ENCODE measurements at places on chromosomes 3 and 15.

- DNase-seq = peak; percentile 87
- H3K36me3 ChIP-seq = no peaks in the 10 kb centered on the region
- peak within 1 kb of the TSS; percentile 90 for H3K27ac ChIP-seq
- peaks cover 5% of the 10 kb centered on the region for H3K27me3 ChIP-seq
Observed at GRCh38 chr15:55742927-55743728, at the start of gene PRTG. Gene PRTG (minus strand): TSS chr15:55743152. CDS start chr15:55742931, 221 bp downstream.

DNA sequence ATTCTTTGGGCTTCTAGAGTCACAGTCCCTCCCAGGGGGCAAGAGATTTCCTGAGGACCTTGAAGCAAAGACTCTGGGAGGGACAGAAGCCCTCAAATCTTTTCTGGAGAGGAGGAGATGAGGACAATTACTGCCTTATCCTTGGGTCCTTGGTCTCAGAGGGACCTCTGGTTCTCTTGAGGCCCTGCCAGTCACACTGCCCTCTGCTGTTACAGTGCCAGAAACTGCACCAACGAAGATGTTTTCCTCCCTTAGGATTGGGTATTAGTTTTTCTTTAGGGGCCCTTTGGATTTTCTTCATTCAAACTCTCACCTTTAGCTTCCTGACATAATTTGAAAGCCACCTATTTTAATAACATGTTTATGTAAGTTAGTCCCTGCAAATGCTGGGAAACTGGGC, 58.2 kb upstream of the SCN5A start:
- H3K27me3 ChIP-seq = no peaks in the 10 kb centered on the region
- peak; percentile 48 for DNase-seq
- H3K36me3 ChIP-seq = no peaks in the 10 kb centered on the region
- H3K27ac ChIP-seq = no peak overlapping the region
- H3K4me1 ChIP-seq = no peaks in the 10 kb centered on the region

- no peaks in the 10 kb centered on the region for H3K36me3 ChIP-seq
- H3K4me1 ChIP-seq = no peaks in the 10 kb centered on the region
- no peak overlapping the region for H3K27ac ChIP-seq
- H3K4me3 ChIP-seq = no peak overlapping the region
Observed at GRCh38 chr3:32155117-32155516, 48.7 kb downstream of the GPD1L start.

GRCh38 chr3:78177780-78178179, 1137.9 kb downstream of the ROBO2 start:
- no peaks in the 10 kb centered on the region for H3K27me3 ChIP-seq
- H3K4me1 ChIP-seq = no peaks in the 10 kb centered on the region
- no peak overlapping the region for H3K27ac ChIP-seq
- peak; percentile 40 for DNase-seq

DNA sequence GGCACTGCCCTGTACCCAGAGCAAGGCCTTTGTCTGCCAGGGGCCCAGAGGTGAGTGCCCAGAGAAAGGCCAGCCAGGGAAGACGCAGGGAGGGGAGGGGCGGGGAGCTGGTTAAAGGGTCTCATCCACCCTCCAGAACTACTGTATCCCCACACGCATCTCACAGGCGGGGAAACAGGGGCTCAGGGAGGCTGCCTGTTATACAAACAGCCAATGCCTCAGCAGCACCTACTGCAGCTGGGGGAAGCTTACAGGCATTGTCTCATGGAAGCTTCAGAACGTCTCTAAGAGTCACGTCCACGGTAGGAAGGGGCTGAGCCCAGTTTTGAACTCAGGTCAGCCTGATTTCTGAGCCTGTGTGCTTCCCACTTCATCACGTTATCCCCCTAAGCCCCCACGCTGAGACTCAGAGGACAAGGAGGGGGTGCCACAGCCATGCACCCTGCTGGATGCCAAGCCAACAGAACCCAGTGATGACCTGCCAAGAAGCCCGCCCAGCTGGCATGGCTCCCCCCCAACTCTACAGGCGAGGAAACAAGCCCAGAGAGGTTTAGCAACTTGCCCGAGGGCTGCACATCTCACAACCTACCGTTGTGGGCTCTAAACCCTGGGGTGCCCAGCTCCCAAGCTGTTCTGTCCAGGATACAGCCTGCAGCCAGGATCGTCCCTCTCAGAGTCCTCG, 54.5 kb downstream of the IQSEC1 start:
- no peak for DNase-seq
- H3K4me1 ChIP-seq = peaks cover 5% of the 10 kb centered on the region
- no peak overlapping the region for H3K4me3 ChIP-seq
- no peaks in the 10 kb centered on the region for H3K36me3 ChIP-seq
- H3K27ac ChIP-seq = no peak overlapping the region
- no peaks in the 10 kb centered on the region for H3K27me3 ChIP-seq

DNA sequence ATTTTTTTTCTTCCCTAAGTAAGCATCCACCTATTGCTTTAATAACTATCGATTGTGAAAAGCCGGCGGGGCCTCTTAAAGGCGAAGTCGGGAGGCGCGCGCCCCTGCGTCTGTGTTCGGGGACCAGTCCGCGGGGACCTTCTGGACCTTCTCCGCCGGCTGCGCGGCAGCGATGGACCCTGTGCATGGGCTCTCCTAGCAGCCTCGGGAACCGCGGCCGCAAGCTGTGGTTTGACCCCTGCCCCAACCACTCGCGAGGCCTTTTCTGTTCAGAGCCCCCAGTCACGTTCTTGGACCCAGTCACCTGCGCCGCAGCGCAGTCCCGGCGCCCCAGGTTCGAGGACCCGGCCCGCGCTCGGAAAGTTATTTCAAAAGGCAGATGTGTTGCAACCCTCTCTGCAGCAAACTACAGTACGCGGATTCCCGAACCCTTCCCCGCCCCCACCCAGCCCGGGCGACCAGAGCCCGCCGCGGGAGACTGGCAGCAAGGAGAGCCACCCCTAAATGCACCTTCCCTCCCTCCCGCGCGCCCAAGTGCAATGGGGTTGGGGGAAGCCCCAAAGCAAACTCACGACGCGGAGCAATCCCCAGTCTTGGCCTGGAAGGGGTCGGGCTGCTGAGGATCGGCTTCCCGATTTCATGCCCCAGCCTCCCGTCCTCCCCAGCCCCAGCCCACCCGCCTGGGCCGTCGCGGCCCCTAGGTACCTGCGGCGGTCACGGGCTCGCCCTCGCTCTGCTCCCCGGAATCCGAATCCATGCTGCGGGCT, 684 bp downstream of the TNFAIP8L3 start:
- peak; percentile 33 for DNase-seq
- H3K36me3 ChIP-seq = no peaks in the 10 kb centered on the region
- peak overlapping the region; percentile 2 for H3K4me3 ChIP-seq
- no peaks in the 10 kb centered on the region for H3K4me1 ChIP-seq

DNA sequence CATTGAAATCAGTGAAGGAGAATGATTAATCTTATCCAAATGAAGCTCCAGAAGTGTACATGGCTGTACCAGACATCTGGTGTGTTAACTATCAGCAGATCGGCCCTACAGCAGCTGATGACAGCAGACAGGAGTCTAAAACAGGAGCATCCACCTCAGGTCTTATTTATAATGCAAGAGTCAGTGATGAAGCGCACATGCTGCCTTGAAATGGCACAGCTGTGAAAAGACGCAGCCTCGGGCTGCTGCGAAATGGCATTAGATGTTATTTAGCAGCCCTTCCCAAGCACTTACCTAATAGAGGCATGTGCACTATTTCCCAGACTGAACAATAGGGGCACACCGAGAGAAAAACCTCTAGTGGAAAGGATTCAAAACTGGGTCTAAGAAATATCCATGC, 472.3 kb upstream of the CBLB start:
- DNase-seq = no peak
- no peaks in the 10 kb centered on the region for H3K36me3 ChIP-seq
- no peak overlapping the region for H3K4me3 ChIP-seq
- no peaks in the 10 kb centered on the region for H3K4me1 ChIP-seq
- no peak overlapping the region for H3K27ac ChIP-seq
- no peaks in the 10 kb centered on the region for H3K27me3 ChIP-seq

- H3K4me1 ChIP-seq = no peaks in the 10 kb centered on the region
- no peak overlapping the region for H3K4me3 ChIP-seq
- no peaks in the 10 kb centered on the region for H3K36me3 ChIP-seq
- no peak for DNase-seq
- H3K27ac ChIP-seq = no peak overlapping the region
Observed at GRCh38 chr15:62979252-62979651, 63.3 kb upstream of the TPM1 start.

- no peaks in the 10 kb centered on the region for H3K27me3 ChIP-seq
- no peaks in the 10 kb centered on the region for H3K36me3 ChIP-seq
- no peak overlapping the region for H3K4me3 ChIP-seq
- no peak for DNase-seq
- no peak overlapping the region for H3K27ac ChIP-seq
- H3K4me1 ChIP-seq = no peaks in the 10 kb centered on the region
Observed at GRCh38 chr15:57098896-57099295, 180.5 kb downstream of the TCF12 start.

GRCh38 chr15:88454867-88455810, 12.0 kb downstream of the MRPL46 start:
- no peak overlapping the region for H3K4me3 ChIP-seq
- H3K27ac ChIP-seq = no peak overlapping the region
- no peaks in the 10 kb centered on the region for H3K4me1 ChIP-seq
- peak; percentile 91 for DNase-seq
- no peaks in the 10 kb centered on the region for H3K27me3 ChIP-seq
- H3K36me3 ChIP-seq = no peaks in the 10 kb centered on the region

DNA sequence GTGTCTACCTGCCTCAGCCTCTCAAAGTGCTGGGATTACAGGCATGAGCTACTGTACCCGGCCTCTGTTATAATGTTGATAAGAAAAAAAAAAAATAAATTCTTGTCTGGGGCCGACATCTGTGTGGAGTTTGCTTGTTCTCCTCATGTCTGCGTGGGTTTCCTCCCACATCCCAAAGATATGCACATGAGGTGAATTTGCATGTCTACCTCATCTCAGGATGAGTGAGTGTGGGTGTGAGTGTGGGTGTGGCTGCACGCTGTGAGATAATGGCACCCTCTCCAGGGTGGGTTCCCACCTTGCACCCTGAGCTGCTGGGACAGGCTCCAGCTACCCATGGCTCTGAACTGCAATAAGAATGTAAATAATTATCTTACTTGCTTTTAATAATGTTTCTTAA, 25.9 kb upstream of the UACA start:
- peaks cover 8% of the 10 kb centered on the region for H3K4me1 ChIP-seq
- no peaks in the 10 kb centered on the region for H3K27me3 ChIP-seq
- H3K27ac ChIP-seq = no peak overlapping the region
- H3K36me3 ChIP-seq = no peaks in the 10 kb centered on the region
- no peak overlapping the region for H3K4me3 ChIP-seq

DNA sequence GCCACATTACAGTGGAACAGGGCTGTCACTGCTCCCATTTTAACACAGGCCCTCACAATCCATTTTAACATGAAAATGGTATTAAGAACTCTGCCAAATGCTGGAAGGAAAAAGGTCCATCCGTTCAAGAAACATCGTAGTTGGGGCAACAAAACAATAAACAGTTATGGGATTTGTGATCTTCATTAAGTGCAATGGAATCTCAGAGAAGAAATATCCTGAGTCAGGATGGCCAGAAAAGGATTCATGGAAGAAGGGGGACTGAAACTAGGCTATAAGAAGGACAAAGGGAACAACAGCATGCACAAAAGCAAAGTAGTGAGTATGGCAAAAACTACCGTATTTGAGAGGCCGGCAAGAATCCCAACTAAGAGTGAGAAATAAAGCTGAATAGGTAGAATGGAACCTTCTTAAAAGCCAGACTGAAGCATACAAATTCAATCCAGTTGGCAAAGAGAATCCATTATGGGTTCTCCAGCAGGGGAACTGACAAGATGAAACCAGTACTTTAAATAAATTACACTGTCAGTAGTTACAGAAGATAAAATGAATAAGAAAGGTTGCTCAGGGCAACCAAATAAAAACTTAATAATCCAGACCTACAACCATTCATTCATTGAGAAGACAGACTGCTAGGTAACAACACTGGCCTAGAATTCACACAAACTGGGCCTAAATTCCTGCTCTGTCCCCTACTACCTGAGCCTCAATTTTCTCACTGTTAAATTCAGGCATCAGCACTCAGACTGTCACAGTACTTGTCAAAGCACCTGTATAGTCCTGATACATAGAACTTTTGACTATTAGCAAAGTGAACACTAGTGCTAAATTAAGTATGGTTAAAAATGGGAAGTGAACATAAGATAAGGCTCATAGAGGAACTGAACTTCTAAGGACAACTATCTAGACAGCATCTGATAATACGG, 6.3 kb downstream of the TBL1XR1 start:
- peaks cover 3% of the 10 kb centered on the region for H3K36me3 ChIP-seq
- DNase-seq = no peak
- H3K4me1 ChIP-seq = peaks cover 5% of the 10 kb centered on the region
- no peaks in the 10 kb centered on the region for H3K27me3 ChIP-seq
- H3K27ac ChIP-seq = no peak overlapping the region

- H3K4me3 ChIP-seq = no peak overlapping the region
- no peak overlapping the region for H3K27ac ChIP-seq
- no peak for DNase-seq
Observed at GRCh38 chr3:15329046-15330005, 3.1 kb downstream of the SH3BP5 start.

DNA sequence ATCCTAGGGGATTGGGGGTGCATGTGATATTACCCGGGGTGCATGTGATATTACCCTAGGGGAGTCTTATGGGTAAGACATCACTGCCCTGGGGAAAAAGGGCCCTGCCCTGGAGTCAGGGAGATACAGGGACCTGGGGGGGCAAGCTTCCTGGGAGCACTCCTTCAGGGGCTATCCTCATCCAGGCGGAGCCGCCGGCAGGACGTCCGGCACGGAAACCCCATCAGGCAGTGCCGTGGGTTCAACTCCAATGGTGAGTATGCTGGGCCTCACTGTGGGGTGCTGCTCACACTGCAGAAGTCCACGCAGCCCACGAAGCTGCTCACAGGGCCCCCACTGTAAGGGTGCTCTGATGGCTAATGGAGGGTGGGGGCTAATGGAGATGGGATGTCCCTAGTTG, 5.3 kb upstream of the GNAT1 start:
- H3K27me3 ChIP-seq = no peaks in the 10 kb centered on the region
- no peak for DNase-seq
- H3K27ac ChIP-seq = no peak overlapping the region
- H3K4me1 ChIP-seq = no peaks in the 10 kb centered on the region

- no peaks in the 10 kb centered on the region for H3K36me3 ChIP-seq
- H3K4me3 ChIP-seq = no peak overlapping the region
- H3K27ac ChIP-seq = no peak overlapping the region
- H3K27me3 ChIP-seq = no peaks in the 10 kb centered on the region
Observed at GRCh38 chr15:48544778-48545177, 100.7 kb downstream of the FBN1 start.

GRCh38 chr15:48703544-48703943, 58.0 kb upstream of the FBN1 start:
- H3K4me3 ChIP-seq = no peak overlapping the region
- H3K4me1 ChIP-seq = no peaks in the 10 kb centered on the region
- DNase-seq = no peak
- H3K27ac ChIP-seq = no peak overlapping the region
- H3K27me3 ChIP-seq = no peaks in the 10 kb centered on the region

DNA sequence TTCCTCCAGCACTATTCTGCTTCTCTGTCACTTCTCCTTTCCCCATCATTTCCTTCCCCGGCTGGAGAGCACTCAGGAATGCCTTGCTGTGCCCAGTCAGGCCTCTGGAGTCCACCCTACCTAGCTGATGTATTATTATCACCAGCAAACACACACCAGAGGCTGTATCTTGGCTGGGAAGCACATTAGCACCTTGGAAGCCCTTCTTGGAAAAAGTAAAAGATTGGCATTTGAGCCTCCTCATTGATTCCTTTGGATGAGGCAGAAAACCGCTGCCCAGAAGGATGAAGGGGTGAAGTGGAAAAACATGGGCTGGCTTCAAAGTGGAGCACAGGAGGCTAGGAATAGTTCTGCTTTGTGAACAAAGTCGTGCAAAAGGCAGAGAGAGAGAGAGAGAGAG, 244.3 kb downstream of the RPLP1 start:
- H3K4me3 ChIP-seq = no peak overlapping the region
- H3K36me3 ChIP-seq = no peaks in the 10 kb centered on the region
- H3K27me3 ChIP-seq = no peaks in the 10 kb centered on the region
- H3K27ac ChIP-seq = no peak overlapping the region
